Activated naive CD4-positive, alpha-beta T cell (primary cell): ENCODE measurements at places on chromosomes 1 and 21.

DNA sequence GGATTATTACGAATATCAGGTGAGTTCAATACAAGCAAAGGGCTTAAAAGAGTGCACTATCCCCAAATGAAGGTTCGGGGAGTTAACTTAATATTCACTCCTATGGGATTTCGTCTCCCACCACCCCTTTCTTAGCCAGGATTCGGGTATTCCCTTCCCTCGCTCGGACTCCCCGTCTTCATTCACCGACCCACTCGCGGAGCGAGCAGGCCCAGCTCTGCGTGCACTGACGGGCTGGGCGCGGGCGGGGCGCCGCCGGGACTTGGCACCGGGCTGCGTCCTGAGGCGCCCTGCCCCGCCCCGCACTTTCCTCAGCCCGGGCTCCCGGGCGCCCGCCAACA is 7.7 kb upstream of the MPZL1 start:
- DNase-seq, result no peak

- DNase-seq, result no peak
These were observed 23.9 kb upstream of the RPTN start for GRCh38 chr1:152182944-152183361.

GRCh38 chr1:166695115-166695514 is 144.2 kb upstream of the POGK start:
- no peak for DNase-seq

GRCh38 chr1:59298026-59298583 is 1.2 kb downstream of the FGGY start:
- no peak for DNase-seq

- no peak for DNase-seq
These were observed 407.8 kb upstream of the DAB1 start for GRCh38 chr1:57831624-57832023.

DNA sequence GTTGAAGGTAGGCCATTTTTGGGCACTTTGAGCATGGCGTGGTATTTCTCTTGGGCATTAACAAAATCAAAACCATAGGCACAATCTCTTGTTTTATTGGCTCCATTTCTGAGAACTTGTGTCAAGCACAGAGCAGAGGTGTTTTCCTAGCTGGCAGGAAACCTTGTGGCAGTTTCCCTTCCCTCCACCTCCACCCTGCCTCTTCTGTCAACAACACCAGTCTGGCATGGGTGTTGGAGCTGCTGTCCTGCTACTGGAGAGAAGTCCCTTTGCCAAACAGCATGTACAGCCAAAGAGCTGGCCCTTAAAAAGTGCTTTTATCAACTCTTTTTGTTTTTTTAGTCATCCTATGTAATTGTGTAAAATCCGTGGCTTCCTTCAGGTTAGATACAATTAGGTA is 16.0 kb downstream of the ATP1A1 start:
- no peak for DNase-seq

- no peak for DNase-seq
These were observed 31.0 kb downstream of the ATP5PO start for GRCh38 chr21:33884376-33885171.

DNA sequence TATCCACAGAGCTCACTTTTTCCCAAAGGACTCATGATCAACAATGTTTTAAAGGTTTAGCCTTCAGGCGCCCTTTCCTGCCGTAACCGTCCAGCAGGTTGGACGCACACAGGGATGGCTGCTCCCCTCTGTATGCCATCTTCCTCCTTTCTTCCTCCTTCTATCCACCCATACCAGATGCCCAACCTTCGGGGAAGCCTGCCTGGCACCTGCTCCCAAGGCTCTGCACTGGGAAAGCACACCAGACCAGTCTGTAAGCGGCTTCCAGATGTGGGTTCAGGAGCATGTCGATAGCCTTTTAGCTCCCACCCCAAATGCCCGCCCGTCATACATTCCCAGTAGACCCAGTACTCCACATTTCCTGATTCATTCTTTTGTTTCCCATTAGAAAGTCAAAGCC is 52.9 kb downstream of the STUM start:
- DNase-seq, result no peak
